ENCODE measurements at places on chromosomes 5 and 9.

DNA sequence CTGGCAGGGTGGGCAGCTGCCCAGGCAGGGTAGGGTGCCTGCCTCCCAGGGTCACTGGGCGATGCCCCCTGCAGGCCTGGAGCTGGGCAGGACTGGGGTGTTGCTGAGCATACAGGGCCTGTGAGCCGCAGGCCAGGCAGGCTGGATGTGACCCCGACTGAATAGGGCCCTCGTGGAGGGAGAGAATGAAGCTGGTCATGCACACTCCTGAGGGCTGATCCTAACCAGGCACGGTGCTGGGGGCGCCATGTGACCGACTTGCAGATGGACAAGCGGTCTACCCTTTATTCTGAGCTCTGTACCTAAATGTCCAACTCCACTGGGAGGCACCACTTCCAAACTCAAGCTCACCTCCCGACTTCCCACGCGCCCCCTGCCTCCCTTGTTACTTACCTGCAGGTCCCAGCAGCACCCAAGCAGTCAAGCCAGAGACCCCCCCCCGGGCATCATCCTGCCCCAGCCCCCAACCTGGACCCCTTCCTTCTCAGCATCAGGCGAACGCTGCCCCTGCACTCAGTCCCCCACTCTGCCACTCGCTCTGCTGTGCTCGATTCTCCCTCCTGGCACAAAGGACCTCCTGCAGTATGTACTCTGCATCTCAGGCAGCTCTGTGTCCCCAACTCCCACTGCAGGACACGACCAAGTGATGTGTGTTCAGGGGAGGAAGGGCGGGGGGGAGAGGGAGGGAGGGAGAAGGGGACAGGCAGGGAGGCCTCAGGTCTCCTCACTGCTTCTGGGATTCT, 76.8 kb upstream of the PHYKPL start:
- no peak for DNase-seq

GRCh38 chr9:85872463-85872862, 68.5 kb upstream of the NAA35 start:
- DNase-seq, result no peak

DNA sequence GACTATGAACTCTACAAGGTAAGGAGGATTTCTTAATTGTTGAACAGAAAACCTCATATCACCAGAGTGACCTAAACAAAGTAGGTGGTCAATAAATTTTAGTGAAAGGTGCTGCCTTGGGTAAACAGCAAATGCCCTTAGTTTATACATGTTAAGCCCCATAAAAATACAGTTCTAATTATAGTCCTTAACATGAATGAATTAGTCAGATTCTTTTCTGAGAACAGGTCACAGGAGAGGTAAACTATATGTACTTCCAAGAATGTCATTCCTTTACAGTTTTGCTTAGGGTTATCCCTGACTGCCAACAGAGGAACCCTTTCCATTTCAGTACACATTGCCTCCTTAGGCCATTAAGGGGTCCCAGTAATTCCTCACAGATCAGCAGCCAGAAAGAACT, 64.9 kb downstream of the PLPP1 start:
- DNase-seq, result no peak

DNA sequence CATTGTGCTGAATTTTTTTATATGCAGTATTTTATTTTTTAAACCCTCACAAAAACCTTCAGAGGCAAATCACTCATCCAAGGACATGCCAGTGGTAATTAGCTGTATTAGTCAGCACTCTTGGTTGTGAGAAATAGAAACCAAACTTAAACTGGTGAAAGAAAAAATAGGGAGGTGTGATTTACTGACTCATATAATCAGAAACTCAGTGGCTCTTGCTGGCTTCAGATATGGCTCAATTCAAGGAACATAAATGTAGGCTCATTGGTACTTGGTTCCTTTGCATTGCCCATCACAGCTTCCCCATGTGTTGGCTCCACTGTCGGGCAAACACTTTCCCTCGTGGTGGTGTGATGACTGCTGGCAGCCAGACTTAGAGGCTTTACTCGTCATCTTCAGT, 497.2 kb downstream of the MAT2B start:
- DNase-seq, result no peak

DNA sequence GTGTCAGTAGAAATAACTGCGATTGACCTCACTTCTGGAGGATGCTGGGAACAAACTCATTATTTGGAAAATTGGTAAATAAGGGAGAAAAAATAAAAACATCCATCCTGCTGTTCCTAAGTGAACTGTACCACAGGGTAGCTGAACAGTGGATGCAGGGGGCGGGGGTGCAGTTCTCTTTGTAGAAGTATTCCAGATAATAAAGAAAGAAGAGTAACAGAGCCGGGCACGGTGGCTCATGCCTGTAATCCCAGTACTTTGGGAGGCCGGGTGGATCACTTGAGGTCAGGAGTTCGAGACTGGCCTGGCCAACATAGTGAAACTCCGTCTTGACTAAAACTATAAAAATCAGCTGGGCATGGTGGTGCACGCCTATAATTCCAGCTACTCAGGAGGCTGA, 132.1 kb downstream of the COL23A1 start:
- no peak for DNase-seq

Data from activated CD8-positive, alpha-beta memory T cell treated with anti-CD3 and anti-CD28 coated beads for 1 hour (primary cell).